Stimulated activated CD8-positive, alpha-beta memory T cell treated with anti-CD3 and anti-CD28 coated beads, Interleukin-7, amount 100 ng/mL, for 1 hour (primary cell): ENCODE measurements at places on chromosomes 1 and 21.
A peak's percentile ranks its signal among the peaks of the same experiment; 100 is the strongest.

DNA sequence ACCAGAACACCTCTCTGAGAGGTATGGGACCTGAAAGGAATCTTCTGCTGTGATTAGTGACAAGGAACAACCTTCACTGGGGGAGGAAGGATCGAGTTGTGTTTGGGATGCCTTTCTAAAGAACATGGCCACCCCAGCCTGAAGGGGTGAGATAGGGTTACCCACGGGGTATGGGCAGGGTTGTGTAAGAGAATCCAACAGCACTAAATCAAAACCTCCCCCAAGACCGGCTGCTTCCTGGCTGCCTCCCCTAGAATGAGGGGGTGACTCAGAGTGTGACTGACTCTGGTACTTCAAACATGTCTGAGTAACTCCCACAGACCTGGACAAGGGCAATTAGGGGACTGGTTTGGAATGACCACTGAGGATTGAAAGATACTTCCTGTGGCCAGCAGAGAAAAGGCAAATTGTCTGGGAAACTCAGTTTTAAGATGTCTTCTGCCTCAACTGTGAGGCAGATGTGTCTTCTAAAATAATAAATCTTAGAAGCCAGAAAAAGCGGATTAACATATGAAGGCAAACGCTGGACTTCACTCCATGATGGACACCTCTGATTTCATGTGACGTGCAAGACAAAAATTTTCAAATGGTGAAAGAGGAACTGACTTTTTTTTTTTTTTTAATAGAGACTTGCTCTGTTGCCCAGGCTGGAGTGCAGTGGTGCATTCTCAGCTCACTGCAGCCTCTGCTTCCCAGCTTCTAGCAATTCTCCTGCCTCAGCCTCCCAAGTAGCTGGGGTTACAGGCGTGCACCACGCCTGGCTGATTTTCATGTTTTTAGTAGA, 6.7 kb upstream of the PTPN14 start:
- no peak for DNase-seq

DNA sequence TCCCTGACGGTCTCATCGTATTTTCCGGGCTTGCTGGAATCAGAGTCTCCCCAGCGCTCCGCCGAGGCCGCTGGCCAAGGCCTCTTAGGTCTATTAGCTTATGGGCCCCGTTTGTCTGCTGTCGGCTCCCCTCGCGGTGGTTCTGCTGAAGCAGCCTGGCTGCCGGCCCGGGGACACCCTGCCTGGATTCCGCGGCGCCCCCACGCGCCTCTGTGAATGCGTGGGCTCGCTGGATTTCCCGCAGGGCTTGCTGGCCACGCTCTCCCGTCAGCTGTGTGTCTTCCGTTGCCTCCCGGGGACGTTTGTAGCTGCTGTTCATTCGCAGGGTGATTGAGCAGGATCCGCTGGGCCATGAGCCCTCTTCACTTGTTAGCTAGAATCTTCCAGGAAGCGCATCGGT, 8.4 kb downstream of the LRRC3 start:
- DNase-seq: no peak

GRCh38 chr21:21464684-21465083, 466.5 kb downstream of the NCAM2 start:
- no peak for DNase-seq

- no peak for DNase-seq
These were observed 26.3 kb downstream of the PPFIA4 start for GRCh38 chr1:203052601-203053000.

DNA sequence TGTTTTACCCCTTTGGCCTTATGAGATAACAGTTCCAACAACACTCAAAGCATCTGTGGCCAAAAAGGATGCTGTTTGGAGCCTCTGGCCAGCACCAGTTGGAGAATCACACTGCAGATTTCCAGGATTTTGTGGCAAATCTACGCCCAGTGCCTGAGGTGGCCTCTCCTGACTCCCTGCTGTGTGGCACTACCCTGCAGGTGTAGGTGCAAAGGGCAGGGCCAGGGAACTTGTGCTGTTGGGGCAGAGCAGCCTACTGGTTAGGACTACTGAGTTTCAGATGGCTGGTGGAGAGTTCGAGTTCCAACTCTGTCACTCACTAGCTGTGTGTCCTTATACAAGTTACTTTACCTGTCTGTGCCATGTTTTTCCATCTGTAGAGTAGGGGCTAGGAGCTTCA, 170.5 kb downstream of the PTPRU start:
- no peak for DNase-seq

DNA sequence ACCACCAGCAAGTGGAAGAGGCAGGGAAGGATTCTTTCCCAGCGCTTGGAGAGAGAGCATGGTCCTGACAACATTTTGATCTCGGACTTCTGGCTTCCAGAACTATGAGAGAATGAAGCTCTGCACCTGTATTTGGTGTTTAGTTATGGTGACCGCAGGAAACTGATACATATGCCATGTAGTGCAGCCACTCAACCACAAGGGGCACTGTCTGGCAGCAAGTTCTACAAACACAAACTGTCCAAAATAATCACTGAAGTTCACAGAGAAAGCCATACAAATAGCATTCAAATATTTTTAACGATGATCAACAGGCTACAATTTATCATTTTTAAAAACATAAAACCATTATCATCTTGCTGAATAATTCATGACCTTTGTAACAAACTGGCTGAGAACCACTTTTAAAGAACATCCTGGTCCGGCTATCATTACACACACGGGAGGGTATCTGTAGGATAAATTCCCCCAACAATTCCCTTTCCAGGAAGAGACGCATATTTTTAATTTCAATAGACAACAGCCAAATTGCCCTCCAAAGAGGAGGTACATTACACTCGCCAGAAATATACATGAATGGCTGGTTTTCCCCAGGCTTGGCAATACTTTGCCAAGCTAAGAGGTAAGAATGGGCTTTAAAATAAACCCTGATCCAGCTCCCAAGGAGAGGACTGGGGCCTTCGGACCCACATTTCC, 9.2 kb upstream of the CBR3 start:
- peak; percentile 18 for DNase-seq

DNA sequence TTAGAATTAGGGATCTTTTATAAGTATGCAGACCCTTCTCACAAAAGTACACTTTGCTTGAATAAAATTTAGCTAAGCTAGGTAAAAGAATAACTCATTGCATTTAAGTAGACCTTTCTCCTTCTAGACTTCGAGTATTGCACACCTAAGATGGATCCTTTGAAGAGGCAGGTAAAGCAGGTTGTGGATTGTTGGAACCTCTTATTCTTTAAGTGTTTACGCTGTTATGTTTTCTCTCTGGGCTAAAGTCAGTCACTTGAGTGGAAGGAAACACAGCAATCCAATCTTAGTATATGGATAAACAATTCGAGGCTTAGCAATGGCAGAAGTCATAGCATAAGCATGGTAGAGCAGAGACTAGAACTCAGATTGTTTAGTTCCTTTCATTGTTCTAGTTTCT, 11.4 kb downstream of the MAGI3 start:
- no peak for DNase-seq

- DNase-seq: no peak
These were observed 2.0 kb upstream of the UTP25 start for GRCh38 chr1:209825591-209826434.

- DNase-seq: no peak
These were observed 48.6 kb upstream of the COL11A1 start for GRCh38 chr1:103156966-103157365.

DNA sequence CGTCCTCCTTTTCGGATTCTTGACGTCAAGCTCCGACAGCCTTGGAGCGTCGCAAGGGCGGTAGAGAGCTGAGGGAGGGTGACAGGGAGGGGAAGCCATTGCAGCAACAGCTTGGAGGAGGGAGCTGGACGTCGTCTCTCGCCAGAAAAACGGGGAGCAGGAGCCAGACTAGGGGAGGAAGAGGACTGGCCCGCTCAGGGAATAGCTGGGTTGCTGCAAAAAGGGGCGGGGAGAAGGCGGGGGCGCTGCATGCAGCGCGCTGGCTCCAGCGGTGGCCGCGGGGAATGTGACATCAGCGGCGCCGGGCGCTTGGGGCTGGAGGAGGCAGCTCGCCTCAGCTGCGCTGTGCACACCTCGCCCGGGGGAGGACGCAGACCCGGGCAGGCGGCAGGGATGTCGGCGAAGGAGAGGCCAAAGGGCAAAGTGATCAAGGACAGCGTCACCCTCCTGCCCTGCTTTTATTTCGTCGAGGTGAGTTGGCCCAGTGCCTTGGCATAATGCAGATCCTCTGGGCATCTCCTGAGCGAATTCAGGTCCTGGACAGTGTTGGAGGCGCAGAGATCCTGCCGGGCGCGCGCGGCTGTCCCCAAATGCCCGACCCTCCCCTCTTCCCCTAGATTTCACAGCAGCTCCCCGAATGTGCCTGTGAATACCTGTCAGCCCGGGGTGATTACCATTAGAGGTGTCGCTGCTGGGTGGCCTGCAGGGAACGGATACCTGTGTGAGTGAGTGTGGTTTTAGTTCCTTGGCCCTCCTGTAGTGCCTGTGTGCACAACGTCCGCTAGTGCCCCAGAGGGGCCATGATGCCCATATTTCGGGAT, at the start of gene PLPPR4:
Gene PLPPR4 (plus strand): TSS at position 292 of the 821 bp plus-strand sequence. CDS start 102 bp downstream, at position 394.
- DNase-seq: no peak

- no peak for DNase-seq
These were observed 74.8 kb upstream of the BCL9 start for GRCh38 chr1:147466543-147466942.

DNA sequence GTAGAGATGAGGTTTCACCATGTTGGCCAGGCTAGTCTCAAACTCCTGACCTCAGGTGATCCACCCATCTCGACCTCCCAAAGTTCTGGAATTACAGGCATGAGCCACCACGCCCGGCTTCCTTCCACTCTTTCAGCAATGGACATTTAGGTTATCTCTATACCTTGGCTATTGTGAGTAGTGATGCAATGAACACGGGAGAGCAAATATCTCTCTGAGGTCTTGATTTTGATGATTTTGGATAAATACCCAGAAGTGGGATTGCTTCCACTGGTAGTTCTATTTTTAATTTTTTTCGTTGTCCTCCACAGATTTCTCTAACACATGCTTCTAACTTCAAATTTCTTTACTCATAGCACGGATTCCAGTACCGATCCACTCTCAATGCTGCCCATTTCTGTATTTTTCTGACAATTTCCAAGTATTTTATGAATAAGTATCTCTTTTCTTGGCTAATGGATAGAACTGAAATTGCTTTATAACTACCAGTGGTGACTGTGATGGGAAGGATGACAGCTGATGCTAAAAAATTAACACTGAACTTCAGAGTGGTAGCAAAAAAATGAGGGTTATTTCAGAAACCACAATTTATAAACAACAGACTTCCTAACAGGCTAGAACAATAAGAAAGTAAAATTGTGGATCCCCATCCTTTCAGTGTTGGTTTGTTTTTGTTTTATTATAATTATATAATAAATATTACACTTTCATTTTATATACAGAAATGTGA, 327.5 kb upstream of the RUNX1 start:
- no peak for DNase-seq

GRCh38 chr1:28213315-28213714, 19.5 kb downstream of the DNAJC8 start:
- no peak for DNase-seq

DNA sequence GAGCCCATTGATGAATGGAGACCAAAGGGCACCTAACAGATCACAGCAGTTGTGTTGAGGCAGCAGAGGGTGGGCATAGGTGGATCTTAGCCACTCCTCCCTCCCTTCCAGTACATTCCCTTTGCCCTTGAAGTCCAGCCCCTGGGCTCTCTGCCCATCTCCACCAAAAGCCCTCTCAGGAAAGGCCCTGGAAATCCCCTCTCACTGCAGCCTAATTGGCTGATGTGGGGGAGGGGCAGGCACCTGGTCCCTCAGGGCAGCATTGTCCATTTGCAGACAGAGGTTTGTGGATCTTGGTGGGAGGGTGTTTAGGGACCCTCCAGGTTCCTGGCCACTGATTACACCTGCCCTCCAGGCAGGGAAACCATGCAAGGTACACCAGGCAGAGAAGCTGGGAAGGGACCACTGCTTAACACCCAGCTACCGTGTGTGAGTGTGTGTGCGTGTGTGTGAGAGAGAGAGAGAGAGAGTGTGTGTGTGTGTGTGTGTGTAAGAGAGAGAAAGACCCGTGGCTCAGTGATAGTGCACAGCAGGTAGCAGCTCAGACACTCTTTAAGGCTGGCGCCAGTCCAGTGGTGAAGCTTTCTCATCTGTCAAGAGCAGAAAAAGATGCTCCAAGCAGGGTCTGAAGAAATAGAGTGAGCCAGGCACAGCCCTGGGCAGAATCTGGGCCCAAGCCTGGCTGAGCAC, 71.1 kb downstream of the MATN1 start:
- no peak for DNase-seq

DNA sequence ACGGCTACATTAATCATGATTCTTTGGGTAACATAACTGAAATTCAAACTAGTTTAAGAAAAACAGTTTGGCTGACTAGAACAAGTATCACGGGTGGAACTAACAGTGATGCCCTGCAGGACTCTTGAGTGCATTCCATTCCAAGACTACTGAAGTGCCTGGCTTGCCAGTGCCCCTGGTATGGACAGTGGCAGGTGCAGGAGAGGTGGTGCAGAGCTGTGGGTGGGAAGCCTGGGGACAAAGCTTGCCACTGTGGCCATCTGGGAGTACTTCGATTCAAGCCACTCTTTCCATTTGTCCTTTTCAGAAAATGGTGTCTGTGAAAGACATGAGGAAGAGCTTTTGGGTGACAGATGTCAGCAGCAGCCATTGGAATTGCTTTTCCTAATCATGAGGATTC, 166.5 kb downstream of the RRAGC start:
- no peak for DNase-seq

DNA sequence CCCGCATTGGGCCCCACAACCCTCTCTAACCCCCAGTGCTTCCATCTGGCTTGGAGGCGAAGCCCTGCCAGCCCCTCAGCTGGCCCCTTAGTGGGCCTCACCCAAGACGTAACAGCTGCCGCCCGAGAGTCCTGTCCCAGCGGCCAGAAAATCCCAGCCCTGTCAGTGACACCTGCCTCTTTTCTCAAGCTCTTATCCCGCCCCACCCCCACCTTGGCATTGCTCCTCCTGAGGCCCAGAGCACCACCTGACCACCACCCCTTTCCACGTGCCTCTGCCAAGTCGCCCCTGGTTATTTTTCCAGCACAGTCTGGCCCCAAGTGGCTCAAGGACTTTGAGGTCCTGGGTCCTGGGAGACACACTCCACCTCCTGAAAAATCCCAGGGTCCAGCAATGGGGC, 5.9 kb upstream of the CTRC start:
- no peak for DNase-seq

DNA sequence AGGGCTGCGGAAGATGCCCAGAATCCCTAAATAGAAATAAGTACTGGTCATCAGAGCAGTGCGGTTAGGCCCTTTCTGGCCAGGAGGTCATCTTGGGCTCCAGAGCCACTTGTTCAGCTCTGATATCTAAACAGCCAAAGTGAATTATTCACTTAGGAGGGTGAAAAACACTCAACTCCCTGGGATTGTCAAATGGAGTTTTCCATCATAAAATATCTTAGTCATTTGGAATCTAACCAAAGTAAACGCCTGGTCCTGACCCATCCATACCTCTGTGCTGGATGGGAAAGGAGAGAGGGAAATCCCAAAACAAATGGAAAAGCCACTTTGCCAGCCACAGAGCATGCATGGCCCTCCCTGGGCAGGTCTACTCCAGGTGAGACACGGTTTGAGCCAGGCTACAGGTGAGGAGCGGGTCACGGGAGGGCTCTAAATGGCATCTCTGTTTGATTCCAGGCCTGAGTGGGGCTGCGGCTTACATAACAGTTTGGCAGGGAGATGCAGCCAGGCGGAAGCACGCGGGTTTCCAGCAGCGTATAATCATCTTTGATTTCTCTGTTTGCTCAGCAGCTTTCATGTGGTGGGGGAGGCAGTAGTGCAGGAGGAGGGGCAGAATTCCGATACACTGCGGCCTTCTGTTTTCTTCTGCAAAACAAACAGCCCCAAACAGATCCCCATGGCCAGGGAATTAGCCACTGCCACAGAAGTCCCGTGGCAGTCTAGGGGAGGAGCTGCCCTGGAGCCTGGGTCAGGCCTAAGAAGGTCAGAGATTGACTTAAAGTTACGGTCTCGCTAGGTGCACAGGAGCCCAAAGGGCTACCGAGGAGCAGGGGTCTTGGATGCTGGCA, 59.1 kb upstream of the ZNF648 start:
- no peak for DNase-seq
